Right ventricle myocardium inferior (tissue), 1 donor: ENCODE measurements at places on chromosomes 5 and 9. TPM values are rescaled to one million over a fixed set of nuclear protein-coding genes. Genes with fewer than 3 reads are reported as not detected.

DNA sequence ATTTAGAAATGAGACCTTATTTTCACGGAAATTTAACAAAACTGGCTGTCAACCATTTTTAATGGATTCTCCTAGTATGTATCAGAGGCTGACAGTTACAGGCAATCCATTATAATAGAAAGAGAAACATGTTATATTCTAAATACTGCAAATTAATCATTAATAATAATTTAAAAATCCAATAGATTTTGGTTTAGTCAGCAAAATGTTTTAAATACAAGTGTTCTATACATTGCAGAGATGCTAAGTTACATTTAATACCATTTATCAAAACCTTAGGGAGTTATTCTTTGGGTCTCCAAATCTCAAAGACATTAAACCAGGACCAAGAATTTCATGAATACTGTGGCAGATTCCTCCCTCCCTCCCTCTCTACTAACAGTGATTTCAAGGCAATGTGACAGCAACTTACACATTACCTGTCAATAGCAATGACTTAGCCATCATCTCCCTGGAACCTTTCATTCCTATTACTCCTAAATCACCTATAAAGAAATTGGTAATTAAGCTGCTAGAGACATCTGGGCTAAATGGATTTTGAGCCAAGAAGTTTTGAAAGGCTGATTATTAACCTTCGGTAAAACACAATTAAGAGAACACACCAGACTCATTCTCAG lies 768.5 kb upstream of the DMAC1 start:
- DNase-seq, result no peak

- no peak for DNase-seq
Observed at GRCh38 chr5:135592312-135593045, 13.7 kb upstream of the CXCL14 start.

DNA sequence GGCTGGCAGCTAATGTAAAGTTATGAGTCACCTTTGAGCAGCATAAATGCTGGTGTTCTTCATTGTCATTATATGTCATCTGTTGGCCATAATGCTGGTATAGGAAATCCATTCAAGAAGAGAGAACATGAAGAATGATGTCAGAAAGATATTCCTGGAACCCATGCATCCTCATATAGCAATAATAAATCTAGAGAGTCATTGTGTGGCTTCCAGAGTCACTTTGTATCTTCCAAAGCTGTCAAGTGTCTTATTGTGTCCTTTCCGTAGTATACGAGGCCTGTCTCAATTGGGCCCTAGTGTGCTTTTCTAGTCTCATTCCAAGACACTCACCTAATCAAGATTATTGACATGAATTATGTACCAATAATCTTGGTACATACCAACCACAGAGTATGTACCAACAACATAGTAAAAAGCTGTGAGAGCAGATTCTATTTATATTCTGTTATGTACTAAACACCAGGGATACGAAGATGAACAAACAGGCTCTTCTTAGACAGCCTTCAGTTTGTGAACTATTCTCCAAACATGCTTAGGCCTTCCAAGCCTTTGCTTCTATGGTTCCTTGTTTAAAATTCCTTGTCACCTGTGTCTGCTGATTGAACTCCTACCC lies 110.1 kb downstream of the ERCC6L2 start:
- DNase-seq, result no peak

GRCh38 chr5:170365011-170365410 lies 24.2 kb downstream of the KCNMB1 start:
- no peak for DNase-seq

Gene DAB2
- total RNA-seq, result 41.9 TPM

Gene TYRP1
- total RNA-seq, result 57.4 TPM

Gene PCA3
- total RNA-seq, result not detected

Gene CDC20B
- not detected for total RNA-seq

Gene GCNT4
- 0.35 TPM for total RNA-seq

Gene BARHL1
- not detected for total RNA-seq
